ENCODE measurements at places on chromosomes 5 and 9. TPM values are rescaled to one million over a fixed set of nuclear protein-coding genes. Genes with fewer than 3 reads are reported as not detected.

Gene LRRC70
- total RNA-seq, result 1.5 TPM

Gene KIF3A
- 10.9 TPM for total RNA-seq

Gene ASPN
- total RNA-seq, result not detected

Gene GPX8
- total RNA-seq, result 96.6 TPM

Gene OSMR
- 47.9 TPM for total RNA-seq

Gene MELK
- total RNA-seq, result 27.0 TPM

Gene DNLZ
- total RNA-seq, result 19.4 TPM

Gene PGM5
- 5.7 TPM for total RNA-seq

Gene PRUNE2
- 90.9 TPM for total RNA-seq

Gene NPM1
- total RNA-seq, result 3,487 TPM

Gene CD14
- total RNA-seq, result not detected

Gene TAS2R1
- not detected for total RNA-seq

Gene NR5A1
- total RNA-seq, result not detected

Gene NOTCH1
- total RNA-seq, result 3.2 TPM

Gene RNF14
- 228 TPM for total RNA-seq

Gene FBXL17
- total RNA-seq, result 7.2 TPM

Gene GGTA1
- not detected for total RNA-seq

Gene CCDC192
- total RNA-seq, result not detected

Gene OBP2B
- not detected for total RNA-seq

Gene PCDHGC4
- total RNA-seq, result 0.11 TPM

Gene PROB1
- total RNA-seq, result 0.03 TPM

Gene LOX
- total RNA-seq, result 0.08 TPM

Gene ARL14EPL
- not detected for total RNA-seq

Gene CDX1
- total RNA-seq, result not detected

Gene FSTL4
- 3.6 TPM for total RNA-seq

Gene CACFD1
- total RNA-seq, result 3.6 TPM

Gene PTPN3
- 7.1 TPM for total RNA-seq

Gene AGXT2
- not detected for total RNA-seq

Gene C5orf34
- total RNA-seq, result 14.5 TPM

Gene SLC6A7
- total RNA-seq, result not detected

Gene FBXL7
- total RNA-seq, result 9.4 TPM

Gene KCNT1
- not detected for total RNA-seq

Gene LCP2
- total RNA-seq, result 0.26 TPM

Gene SVEP1
- total RNA-seq, result not detected

Gene BAAT
- 0.85 TPM for total RNA-seq

Gene OR1J2
- not detected for total RNA-seq

Gene LCN10
- not detected for total RNA-seq

Gene PCDHB7
- 0.29 TPM for total RNA-seq

Gene MYOT
- total RNA-seq, result 0.08 TPM

Gene ABO
- not detected for total RNA-seq

Gene CCNI2
- not detected for total RNA-seq

Gene HSD17B3
- total RNA-seq, result not detected

Data from SK-MEL-5 (cell line).